Mesothelial cell of epicardium (in vitro differentiated cells): ENCODE measurements at places on chromosomes 5 and 9. TPM values are rescaled to one million over a fixed set of nuclear protein-coding genes. Genes with fewer than 3 reads are reported as not detected.

The IL5 gene
- not detected in 3 replicates for total RNA-seq

DNA sequence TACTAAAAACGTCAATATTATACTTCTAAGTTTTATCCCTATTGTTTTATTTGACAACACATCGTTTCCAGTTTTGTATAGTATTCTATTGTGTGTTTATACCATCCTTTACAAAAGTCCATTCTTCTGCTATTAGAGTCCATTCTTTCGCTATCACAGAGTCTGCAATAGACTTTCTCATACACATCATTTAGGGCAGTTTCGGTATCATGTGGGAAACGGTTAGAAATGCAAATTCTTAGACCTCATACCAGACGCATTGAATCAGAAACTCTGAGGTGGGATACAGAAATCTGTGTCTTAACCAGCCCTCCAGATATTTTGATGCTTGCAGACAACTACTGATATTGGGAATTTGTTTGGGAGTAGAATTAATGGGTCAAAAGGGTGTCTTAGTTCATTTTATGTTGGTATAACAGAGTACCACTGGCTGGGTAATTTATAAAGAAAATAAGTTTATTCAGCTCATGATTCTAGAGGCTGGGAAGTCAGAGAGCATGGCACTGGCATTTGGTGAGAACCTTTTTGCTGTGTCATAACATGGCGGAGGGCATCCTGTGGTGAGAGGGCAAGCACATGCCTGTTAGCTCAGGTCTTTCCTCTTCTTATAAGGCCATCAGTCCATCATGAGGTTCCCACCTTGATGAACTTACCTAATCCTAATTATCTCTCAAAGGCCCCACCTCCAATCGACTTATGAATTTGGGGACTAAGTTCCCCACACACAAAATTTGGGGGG is 21.1 kb downstream of the CARTPT start:
- no peak for DNase-seq

DNA sequence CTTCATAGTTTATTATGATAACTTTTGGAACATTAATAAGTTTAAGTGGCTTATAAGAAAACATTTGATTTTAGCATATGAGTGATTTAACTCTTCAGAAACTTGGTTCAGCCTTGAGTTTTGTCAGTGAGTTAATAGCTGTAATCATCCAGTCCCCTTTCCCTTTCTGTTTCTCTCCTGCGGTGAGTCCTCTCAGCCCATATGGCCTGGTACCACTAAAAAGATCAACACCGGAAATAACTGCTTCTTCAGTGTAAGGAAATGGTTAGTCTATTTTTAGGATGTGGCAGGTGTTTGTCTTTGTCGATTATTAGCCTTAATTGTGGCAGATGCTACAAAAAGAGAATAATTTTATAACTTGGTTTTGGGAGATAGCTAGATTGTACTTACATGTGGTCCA is 120.2 kb upstream of the GRHPR start:
- no peak for DNase-seq

GRCh38 chr5:178194026-178194425 is 6.9 kb upstream of the GMCL2 start:
- DNase-seq, result no peak

The ADAMTS19 gene
- total RNA-seq, result 12.8 to 14.8 TPM (median 13.2 TPM) in 3 replicates

- no peak for DNase-seq
These were observed 291.8 kb downstream of the KIAA0825 start for GRCh38 chr5:94326586-94326985.
